ENCODE measurements at places on chromosomes 3 and 15.

DNA sequence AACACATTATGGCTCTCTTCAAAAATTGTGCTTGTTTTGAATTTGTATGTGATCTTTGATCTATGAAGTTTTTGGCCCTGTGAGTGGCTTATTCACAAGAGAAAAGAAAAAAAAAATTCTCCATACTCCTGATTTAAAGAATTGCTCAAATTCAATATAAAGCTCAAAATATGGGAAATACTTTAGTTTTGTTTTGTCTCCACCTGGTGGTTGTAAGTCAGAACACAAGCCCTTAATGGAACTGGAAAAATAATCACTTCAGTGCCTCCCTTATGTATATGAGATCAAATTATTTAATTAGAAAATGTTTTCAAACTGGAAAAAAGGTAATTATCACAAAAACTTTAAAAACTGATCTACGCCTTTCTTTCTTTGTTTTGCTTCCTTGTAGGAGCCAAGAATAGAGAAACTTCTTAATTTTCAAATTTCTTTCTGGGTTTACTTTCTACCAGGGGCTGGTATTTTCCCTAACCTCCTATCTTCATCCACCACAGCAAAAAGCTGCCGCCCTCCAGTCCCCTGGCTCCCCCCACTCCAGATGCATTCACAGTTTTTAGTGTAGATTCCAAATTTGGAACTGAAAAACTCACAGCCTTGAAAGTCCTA is 50.6 kb downstream of the SERP1 start:
- DNase-seq = no peak

- DNase-seq = no peak
Measured at GRCh38 chr3:13673207-13673606, 124.3 kb downstream of the FBLN2 start.

GRCh38 chr3:184748219-184749135 is 36.6 kb upstream of the MAGEF1 start:
- DNase-seq = no peak

DNA sequence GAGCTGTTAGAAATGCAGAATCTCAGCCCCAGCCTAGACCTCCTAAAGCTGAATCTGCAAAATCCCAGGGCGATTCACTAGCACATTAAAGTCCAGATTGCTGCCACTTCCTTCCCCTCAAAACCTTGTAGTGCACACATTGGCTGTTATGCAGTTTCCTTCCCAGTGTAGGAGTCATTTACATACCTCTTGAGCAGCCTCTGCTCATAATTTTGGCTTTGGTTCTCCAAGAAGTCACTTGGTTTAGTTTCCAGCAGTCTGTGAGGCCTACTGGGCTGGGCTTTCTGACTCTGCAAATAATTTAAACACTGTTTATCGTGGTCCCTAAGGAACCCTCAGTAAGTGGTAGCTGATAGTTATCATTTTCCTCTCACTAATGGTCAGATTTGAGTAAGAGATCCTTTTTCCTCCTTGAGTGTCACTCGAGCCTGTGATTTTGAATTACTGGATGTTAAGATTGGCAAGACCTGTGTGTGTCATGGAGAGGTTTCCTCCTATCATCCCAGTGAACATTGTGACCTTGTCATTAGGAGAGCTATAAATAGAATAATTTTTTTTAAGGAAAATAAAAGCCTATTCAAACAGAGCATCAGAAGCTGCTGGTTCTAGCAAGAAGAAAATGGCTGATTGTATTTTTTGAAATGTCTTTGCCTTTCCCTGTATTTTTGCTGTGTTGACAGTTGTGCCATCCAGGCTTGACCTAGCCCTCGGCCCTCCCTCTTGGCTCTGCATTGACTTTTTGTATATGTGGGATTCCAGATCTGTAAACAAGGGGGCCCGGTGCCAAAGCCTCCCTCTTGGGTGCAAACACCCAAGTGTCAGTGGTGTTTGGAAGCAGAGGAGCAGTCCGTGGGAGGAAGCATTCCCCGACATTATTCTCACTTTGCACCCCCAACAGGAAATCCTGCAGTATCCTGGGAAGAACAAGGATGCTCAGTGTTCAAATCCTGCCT is 134.8 kb upstream of the ANKRD28 start:
- DNase-seq = no peak

DNA sequence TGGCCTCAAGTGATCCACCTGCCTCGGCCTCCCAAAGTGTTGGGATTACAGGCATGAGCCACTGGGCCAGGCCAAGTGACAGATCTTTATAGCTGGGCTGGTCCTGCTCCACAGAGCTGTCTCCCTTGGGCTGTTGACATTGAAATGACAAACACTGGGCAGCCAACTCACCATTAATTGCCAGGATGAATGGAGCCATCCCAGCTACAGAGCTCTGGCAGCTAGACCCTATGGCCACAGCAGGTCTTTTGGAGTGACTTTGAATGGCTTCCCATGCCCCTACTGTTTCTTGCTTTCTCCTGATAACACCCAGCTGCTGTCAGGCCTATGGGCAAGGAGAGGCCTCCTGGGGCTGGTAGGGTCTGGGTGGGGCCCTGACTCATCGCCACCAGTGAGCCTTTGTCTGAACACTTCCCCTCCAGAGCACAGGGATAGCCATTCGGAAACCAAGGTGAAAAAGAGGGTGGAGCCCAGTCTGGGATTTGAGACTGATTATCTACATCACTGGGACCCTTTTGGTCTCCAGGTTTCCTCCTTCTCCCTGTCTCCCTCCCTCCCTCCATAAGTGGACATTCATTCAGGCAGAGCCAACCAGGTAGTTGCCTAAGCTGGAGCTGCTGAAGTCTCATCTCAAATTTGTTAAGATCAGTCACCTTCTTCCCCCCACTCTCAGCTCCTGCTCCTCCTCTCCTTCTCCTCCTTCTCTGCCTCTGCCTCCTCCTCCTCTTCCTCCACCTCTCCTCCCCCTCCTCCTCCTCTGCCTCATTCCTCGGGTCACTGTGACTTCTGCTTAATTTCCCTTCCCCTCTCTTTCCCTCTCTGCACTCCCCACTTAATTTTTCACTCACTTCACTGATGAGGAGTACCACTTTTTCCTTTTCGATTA is 34.0 kb downstream of the BHLHE40 start:
- DNase-seq = no peak

DNA sequence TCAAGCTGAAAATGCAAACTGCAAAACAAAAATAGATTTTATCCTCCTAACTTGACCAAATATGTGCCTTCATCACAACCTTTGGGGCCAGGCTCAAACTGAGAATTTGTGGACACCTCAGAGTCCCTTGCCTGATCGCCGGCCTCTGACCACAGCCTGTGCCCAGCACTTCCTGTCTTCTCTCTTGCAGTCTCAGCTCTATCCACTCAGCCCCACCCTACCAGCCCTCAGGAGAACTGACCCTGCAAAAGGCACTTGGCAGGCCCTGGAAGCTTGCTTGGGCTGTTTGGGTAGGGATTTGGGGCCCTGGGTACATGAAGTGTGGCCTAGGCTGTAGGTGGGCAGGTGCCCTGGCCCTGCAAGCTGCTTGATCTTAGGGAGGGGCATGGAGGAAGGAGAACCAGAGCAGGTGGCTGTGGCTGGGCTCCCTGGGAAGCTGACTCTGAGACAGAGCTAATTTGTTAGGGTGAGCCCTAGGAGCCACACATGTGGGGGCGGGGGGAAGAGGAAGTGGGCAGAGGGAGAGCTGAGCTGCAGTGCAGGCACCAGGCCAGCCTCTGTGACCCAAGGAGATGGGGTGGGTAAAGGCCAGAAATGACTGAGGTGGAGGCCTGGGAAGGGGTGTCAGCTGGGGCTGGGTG is 8.6 kb downstream of the CLEC3B start:
- DNase-seq = no peak

DNA sequence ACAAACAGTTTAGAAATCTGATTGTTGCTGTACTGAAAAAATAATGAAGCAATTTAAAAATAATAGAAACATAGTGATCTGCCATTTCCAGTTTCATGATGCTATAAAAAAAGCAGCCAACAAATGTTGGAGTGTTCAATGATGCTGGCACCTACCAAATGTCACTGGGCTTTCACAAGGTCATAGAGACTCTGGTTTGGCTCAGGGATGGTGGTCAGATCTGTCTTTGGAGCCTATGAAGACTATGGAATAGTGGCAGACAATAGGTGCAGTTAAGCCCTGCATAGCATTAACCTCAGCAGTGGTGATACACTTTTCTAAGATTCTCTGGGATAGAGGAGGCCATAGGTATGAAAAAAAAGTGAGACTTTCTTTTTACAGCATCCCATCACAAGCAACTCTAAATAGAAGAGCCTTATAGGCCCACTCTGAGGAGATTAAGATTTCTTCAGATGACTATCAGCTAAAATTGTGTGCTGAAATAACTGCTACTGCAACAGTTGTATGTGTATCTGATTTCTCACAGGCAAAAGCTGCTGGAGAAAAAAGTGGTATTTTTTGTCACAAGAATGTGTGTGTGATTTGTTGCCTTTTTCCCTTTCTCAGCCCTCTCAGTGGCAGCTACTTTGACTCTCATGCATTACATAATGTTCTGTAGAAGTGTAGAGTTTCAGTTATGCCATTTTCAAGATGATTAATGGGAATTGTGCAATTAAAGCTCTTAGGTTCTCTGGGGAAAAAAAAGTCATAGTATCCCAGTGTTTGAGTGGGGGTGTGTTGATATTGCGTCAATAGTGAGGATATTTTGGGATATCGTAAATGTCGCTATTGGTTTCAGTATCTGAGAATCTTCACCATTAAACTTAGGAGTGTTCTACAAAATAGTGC is 137.4 kb downstream of the MBNL1 start:
- DNase-seq = no peak

GRCh38 chr15:101376615-101377395 is 81.8 kb upstream of the SNRPA1 start:
- no peak for DNase-seq

DNA sequence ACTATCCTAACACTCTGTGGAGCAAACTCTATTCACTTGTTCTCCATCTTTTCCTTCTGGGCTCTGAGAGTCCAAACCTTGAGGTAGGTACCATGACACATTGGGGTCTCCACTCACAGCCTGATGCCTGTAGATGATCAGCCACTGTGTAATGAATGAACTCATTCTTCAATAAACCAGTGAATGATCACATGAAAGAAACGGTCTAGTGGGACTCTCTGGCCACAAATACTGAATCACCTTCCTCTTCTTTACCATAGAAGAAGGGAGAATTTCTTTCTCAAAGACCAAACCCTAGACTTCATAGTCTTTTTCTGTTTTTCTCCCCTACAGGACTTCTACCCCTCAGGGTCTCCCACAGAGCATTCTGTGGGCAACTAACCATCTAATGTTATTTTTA is 20.5 kb upstream of the ABHD2 start:
- no peak for DNase-seq

DNA sequence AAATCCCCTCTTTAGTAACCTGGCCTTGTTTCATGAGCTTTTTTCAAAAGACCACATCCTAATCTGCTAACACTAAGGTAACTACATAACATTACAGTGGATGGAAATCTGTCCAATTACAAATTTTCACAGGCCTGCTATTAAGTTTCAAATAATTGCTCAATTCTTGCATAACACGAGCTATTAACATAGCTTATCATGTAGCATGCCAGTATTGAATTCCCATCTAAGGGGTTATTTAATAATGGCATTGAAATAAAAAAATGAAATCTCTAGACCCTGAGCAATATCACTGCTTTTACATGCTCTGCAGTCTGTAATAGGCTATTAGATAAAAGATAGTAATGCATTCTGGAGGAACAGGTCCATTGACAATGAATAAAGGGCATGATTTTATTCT is 748.3 kb upstream of the NECTIN3 start:
- no peak for DNase-seq

- no peak for DNase-seq
Measured at GRCh38 chr15:33994005-33994615, 25.8 kb downstream of the CHRM5 start.

DNA sequence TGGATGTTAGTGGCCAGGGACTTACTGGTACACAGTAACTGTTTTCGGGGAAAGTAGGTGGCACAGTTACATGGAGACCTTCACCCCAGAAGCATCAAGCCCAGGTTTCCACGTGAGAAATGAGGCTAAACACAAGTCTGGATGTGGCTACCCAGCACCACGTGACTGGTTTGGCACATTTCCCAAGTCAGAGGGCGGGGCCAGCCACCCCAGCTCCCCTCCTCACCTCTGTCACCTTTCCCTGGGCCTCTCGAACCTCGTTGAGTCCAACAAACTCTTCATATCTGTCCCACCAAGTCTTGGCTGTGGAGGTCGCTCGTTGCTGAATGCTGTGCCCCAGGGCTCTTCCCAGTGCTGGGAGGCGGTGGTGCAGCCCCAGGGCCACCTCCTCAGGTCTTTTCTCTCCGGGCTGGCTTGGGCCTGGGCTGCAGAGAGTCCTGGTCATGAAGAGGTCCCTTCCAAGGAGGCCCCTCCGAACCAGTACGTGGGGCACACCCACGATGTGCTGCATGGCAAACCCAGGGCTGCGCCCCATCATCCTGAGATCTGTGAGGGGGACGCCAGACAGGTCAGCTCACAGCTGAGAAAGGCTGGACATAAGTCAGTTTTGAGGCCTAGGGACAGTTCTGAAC is 4.8 kb upstream of the PLXNB1 start:
- no peak for DNase-seq

- no peak for DNase-seq
Measured at GRCh38 chr15:40768521-40769273, 1.1 kb upstream of the C15orf62 start.

GRCh38 chr3:56980798-56981390 is 79.6 kb upstream of the SPATA12 start:
- DNase-seq = no peak

GRCh38 chr15:40826423-40827075 is 2.0 kb downstream of the PPP1R14D start:
- DNase-seq = no peak

- DNase-seq = no peak
Measured at GRCh38 chr3:25419251-25419650, 8.8 kb upstream of the RARB start.
